ENCODE measurements at places on chromosomes 4 and X.

DNA sequence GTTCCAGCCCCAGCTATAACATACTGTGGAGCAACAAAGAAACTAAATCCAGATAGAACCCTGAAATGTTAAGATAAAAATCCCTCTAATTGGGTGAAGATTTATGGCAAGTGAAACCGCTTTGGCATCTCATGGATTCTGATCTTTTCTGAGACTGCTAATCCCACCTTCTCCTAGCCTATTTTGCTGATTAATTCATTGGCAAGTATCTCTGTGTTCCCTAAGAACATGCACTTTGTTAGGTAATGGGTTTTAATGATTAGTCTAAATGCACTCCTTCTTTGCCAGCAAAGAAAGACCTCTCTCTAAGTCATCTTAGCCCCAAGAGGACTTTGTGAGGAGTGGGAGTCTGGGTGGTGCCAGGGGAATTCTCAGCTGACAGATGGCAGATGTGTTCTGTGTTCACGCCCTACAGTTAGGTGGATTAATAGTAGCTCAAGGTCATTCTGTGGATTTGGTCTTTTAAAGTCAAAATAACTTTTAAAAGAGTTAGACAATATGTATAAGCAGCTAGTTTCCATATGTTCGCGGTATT lies 171.3 kb downstream of the UNC5C start:
- no peak for DNase-seq

- DNase-seq, result no peak
Observed at GRCh38 chrX:119489212-119490074, 21.2 kb downstream of the SLC25A5 start.

DNA sequence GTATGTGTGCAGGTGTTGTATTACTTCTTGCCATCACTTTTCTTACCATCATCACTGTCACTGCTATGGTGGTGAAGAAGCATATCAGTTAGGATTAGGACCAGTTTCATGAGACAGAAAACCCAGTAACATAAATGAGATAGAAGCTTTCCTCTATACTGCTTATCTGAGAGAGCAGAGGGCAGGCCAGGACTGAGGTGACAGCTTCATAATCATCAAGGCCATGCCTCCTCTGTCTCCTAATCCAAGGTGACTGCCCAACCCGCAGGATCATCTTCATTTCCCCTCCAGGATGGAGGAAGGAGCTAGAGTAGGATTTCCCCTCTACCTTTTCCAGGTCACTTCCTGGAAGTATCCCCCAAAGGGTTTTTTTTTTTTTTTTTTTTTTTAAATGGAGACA lies 35.4 kb downstream of the TMEM131L start:
- DNase-seq, result no peak

- DNase-seq, result no peak
Observed at GRCh38 chr4:158162631-158163030, 10.2 kb downstream of the GASK1B start.

GRCh38 chrX:109813236-109813635 lies 80.2 kb upstream of the ACSL4 start:
- no peak for DNase-seq

GRCh38 chrX:17628976-17629375 lies 108.3 kb upstream of the SCML1 start:
- DNase-seq, result no peak

DNA sequence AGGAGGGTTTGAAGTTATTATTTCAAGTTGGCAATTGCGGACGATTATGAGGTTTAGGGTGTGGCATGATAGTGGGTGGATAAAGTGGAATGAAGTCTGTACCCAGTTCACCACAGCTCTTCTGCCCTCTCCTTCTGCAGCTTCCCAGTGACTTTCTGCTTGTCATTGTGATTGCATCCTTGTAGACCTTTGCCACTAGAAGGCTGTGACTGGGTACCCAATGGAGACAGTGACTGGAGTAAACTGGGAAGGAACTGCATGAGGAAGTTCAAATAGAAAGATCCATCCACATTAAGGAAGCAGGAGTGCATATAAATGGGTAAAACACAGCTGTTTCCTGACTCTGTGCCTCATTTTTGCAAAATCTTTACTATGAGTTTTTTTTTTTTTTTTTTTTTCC lies 53.5 kb upstream of the SPANXN3 start:
- DNase-seq, result no peak

DNA sequence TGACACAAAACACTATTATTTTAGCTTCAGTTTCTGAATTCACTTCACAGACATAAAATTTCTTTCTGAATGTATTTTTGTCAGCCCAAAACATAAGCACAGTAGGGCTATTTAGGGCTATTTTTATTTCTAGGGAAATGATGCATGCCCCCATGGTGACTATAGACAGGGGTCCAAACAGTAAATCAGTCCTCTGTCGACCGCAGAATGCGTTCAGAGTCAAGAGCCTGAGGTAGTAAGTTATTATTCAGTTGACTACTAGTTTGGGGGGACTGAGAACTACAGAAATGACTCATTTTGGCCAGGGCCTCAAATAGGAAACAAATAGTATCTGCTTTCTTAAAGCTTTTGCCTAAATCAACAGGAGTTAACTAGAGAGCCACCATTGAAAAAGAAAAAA lies 414.4 kb downstream of the AFF2 start:
- DNase-seq, result no peak

- no peak for DNase-seq
Observed at GRCh38 chrX:39205467-39205866, 404.2 kb downstream of the MID1IP1 start.

DNA sequence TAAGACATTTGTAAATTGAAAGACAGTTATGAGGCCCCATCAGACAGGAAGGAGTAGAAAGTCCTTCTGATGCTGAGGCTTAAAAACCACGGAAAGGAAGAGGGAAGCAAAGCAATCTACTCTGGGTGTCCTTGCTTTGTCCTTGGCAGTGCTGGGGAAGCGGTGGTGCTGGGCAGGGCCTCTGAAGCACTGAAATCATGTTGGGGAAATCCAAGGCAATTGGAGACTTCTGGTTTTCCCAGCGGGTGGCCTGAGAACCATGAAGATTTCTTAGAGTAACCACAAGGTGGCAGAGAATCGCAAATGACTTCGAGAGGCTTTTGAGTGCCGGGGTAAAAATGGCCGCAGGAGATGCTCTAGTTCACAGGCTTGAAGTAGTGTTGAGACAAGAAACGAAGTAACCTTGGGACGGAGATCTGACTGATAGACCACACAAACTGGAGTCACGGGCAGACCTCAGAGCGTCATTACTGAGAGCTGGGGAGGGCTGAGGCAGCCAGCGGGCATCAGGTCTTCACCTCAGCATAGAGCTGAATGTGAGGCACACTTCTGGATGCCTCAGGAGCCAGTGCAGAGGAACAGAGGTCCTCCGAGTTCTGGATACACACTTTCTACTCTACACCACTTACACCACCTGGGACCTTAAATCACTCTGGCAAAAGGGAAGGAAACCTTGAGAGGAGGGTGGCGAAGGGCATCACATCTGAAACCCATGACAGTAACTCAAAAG lies 130.7 kb upstream of the GPRIN3 start:
- no peak for DNase-seq

GRCh38 chr4:3268395-3269104 lies 19.6 kb downstream of the MSANTD1 start:
- DNase-seq, result no peak

DNA sequence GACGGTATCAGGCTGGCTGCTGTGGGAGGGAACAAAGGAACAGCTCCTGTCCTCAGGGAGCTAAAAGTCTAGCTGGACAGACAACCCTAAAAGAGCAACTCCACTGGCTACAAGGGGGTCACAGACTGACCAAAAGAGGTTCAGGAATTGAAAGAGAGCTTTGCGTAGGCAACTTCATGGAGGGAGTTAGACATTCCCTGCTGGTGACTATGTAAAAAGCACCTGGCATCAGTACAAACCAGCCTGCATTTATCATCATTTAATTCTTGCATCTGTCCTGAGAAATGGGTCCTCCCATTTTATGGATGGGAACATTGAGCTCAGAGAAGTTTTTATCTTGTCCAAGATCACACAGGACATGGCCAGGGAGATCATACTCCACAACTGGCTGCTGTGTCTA lies 1.4 kb upstream of the LGI2 start:
- DNase-seq, result no peak

DNA sequence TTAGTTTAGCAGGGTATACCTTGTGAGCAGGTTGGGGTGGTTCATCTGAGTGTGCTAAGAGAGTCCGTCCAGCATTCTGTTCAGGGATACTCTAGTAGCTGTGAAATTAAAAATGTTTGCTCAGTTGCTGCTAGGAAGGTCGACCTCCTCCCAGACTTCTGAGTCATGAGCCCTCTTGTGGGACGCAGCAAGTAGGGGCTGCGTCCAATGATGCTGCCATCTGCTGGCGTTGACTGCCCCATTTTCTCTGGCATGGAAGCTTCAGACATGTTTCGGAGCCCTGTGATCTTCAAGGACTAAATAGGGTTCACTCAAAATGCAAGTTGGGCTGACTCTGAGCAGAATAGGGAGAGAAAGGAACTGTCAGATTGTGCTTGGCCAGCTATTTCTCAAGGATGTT lies 201.0 kb upstream of the ARSJ start:
- peak; percentile 9 for DNase-seq

- no peak for DNase-seq
Observed at GRCh38 chr4:179803857-179804256, 2361.6 kb upstream of the AGA start.

DNA sequence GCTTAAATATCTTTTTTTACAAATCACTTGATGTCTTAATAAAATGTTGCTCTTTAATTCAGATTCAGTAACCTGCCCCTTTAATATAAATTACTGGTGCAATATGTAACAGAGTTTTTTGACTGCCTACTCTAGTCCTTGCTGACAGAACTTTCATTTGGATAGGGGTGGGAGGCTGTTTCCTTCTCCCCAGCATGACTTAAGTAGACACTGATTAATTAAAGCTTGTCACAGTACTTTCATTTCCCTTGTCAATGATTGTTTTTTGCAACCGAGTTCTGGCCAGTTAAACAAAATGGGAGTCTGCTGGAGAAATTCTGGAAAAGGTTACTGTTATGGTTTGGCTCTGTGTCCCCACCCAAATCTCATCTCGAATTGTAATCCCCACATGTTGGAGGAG lies 37.3 kb upstream of the BBS12 start:
- no peak for DNase-seq

DNA sequence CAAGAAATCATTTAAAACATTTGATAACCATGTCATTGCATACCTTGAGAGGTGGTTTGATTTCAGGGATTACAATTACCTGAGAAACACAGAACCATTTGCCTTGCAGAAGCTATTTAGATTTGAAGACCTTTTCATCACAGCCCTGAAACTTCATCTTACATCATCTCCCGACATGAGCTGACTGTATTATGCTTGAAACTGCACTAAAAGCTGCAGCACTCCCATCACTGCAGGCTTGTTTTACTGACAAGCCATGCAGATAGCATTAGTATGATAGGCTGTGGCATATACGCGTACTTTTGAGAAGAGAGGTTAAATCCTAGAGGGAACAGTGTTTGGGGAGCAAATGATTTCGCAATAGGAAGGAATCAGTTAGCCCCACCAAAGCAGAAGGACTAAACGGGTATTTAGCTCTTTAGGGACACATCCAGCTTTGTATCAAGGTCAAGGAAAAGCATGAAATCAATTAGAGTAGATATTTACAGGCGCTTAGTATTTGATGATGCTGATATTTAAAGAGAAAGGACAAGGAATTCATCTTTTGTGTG lies 133.2 kb upstream of the DIAPH2 start:
- no peak for DNase-seq

DNA sequence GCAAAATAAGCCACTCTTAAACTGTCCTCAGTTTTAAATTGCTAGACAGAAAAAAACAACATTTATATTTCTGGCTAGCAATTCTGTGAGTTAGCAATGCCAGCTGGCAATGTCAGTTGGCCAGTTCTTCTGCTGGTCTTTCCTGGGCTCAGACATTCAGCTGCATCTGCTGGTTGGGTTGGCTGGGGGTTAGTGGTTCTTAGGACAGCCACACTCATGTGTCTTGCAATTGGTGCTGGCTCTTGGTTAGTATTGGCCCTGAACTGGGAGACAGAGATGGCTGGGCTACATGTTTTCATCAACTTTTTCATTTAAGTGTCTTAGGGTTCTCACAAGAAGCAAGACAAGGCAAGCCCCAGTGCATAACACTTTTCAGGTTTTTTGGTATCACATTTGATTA lies 48.0 kb upstream of the PDLIM5 start:
- no peak for DNase-seq

DNA sequence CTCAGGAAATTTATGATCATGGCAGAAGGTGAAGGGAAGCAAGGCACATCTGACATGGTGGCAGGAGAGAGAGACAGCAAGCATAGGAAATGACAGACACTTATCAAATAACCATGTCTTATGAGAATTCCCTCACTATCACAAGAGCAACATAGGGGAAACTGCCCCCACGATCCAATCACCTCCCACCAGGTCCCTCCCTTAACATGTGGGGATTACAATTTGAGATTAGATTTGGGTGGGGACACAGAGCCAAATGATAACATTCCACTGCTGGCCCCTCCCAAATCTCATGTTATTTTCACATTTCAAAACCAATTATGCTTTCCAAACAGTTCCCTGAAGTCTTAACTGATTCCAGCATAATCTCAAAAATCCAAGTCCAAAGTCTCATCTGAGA lies 8.2 kb upstream of the TMA16 start:
- no peak for DNase-seq

GRCh38 chr4:185110375-185110823 lies 32.7 kb upstream of the SLC25A4 start:
- no peak for DNase-seq

- DNase-seq, result no peak
Observed at GRCh38 chr4:169098532-169098931, 88.5 kb upstream of the CBR4 start.

- DNase-seq, result no peak
Observed at GRCh38 chrX:39955625-39956024, 142.1 kb downstream of the BCOR start.

- DNase-seq, result no peak
Observed at GRCh38 chr4:77395481-77395880, 210.1 kb upstream of the CXCL13 start.

- no peak for DNase-seq
Observed at GRCh38 chr4:106287353-106287969, 28.5 kb downstream of the TBCK start.

DNA sequence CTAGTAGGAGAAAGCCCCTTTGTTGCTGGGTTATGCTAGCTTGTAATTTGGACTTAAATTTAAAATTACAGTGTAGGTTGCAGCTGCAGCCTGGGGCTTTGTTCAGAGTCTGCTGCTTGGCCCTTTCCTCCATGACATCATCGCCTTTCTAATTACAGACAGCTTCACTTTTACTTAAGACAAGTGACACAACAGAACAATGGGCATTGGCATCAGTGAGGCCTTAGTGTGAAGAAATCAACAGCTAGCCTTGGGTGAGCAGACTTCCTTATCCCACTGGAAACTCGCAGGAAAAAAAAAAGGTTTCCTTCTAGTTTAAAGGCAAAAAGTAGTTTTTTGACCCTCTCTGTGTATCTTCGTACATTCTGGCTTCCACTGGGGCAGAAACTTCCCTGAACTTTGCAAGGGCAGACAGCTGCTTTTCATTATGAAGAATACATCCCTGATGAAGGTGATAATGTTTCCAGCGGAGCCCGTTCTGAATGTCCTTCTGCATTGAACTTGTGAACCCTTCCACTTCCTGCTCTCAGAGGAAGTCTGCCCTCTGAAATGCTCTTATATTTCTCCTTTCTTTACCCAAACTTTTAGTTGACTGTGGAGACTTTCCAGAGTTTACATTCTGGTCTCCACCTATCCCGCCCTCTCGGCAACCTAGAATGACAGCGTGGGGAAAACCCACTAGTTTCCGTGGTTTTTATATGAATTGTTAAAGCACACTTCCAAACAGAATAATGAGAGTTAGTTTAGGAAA lies 123.2 kb upstream of the FAM9C start:
- no peak for DNase-seq
